ENCODE measurements at places on chromosomes 4 and X.

DNA sequence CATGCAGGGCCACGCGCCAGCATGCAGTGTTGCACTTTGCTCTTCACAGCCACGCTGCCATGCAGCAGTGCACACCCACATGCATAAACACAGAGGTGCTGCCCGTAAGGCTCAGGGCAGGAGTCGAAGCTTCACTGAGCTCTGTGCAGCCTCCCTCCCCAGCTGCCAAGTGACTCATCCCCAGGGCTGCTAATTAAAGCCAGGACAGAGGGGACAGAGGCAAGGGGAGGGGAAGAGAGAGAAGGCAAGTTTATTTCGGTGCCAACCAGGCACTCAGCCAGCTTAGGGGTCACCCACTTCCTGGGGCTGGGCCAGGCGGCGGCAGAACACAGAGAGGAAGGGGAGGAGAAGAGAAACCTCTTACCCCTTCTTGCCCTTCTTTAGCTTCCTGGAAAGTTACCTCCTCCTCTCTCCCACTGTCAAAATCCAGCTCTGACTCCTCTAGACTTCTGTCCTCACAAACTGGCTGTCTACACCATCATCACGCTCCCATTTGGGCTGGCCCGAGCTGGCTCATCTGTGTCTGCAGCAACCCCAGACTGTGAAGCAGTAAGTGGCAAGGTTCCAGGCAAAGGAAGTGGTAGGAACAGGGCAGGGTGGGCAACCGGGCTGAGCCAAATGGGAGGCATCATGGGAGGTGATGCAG is 6.2 kb upstream of the IQSEC2 start:
- H3K36me3 ChIP-seq, result no peaks in the 10 kb centered on the region
- H3K27ac ChIP-seq, result peak overlapping the region; percentile 70
- H3K27me3 ChIP-seq, result no peaks in the 10 kb centered on the region
- H3K4me3 ChIP-seq, result peak overlapping the region; percentile 38
- peak; percentile 15 for DNase-seq

DNA sequence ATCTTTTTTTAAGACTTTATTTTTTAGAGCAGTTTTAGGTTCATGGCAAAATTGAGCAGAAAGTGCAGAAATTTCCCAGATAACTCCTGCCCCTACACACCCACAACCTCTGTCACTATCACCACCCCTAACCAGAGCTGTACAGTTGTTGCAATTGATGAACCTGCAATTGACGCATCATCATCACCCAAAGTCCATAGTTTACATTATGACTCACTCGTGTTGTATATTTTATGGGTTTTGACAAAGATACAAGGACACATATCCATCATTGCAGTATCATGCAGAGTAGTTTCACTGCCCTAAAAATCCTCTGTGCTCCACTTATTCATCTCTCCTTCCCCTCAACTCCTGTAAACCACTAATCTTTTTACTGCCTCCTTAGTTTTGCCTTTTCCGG is 34.5 kb upstream of the WAS start:
- H3K27ac ChIP-seq, result no peak overlapping the region
- no peaks in the 10 kb centered on the region for H3K36me3 ChIP-seq
- H3K4me3 ChIP-seq, result no peak overlapping the region
- DNase-seq, result no peak

- no peaks in the 10 kb centered on the region for H3K27me3 ChIP-seq
- H3K4me3 ChIP-seq, result peak overlapping the region; percentile 78
- H3K4me1 ChIP-seq, result no peaks in the 10 kb centered on the region
- H3K36me3 ChIP-seq, result no peaks in the 10 kb centered on the region
- peak overlapping the region; percentile 80 for H3K27ac ChIP-seq
- DNase-seq, result no peak
These were observed 672 bp downstream of the TCEAL3 start for GRCh38 chrX:103608306-103608963.

DNA sequence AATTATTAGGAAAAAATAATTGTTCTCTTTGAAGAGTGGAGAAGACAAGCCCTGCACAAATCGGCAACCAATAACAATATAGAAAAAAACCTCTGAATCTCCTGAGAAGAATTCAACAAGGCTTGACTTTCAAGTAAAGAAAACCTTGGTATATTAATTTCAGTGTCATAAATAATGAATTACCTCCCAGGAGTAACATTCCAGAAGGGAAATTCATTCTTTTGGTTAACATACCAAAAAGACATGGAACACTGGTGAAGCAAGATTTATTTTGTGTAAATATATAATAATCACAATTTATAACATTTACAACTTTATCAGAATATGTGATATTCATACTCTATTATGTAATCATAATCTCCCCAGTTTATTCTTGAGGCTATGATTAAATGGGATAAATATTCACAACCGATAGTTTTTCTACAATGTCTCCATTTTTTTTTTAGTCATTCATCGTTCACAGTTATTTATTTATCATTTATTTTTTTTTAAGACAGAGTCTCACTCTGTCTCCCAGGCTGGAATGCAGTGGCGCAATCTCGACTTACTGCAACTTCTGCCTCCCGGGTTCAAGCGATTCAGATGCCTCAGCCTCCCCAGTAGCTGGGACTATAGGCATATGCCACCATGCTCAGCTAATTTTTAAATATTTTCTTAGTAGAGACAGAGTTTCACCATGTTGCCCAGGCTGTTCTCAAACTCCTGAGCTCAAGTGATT is 53.0 kb upstream of the RPS6KA6 start:
- no peaks in the 10 kb centered on the region for H3K36me3 ChIP-seq
- H3K4me1 ChIP-seq, result no peaks in the 10 kb centered on the region
- no peak overlapping the region for H3K27ac ChIP-seq
- no peaks in the 10 kb centered on the region for H3K27me3 ChIP-seq

DNA sequence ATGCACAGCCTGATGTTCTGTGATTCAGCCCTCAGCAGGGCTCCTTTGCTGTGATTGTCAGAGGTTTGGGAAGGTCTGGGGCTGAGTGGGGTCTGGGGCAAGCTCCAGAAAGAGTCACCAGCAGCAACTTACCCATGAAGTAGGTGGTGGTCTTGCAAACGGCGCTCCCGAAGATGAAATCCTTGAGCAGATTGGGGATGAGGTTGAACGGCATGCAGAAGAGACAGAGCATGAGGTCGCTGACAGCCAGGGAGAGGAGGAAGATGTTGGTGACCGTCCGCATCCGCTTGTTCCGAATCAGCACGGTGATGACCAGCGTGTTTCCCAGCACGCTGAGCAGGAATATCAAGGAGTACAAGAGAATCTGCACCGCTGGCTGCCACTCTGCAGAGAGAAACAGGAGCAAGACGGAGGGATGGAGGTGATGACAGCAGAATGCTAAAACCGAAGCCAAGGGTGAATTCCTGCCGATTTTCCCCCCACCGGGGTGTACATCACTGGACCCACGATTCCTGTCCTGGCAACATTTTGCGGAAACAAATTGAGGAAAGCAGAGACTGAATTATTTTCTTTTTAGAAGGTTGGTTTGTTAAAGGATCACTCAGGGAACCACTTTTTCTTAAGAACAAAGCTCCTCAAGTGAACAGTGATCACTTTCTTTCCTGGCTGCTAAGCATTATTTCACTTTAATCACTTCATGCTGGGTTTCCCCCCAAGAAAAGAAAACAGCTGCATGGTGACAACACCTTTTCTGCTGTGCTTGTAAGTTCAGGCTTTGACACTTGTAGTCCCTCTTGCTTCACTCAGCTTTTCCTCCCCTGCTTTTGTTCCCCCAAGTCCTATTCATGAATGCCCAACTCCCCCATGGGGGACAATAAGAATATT is 941 bp downstream of the CCKAR start:
- no peak overlapping the region for H3K27ac ChIP-seq
- no peak overlapping the region for H3K4me3 ChIP-seq
- H3K4me1 ChIP-seq, result no peaks in the 10 kb centered on the region
- no peaks in the 10 kb centered on the region for H3K36me3 ChIP-seq

- H3K27me3 ChIP-seq, result no peaks in the 10 kb centered on the region
- H3K4me1 ChIP-seq, result no peaks in the 10 kb centered on the region
- peak; percentile 20 for DNase-seq
- no peak overlapping the region for H3K4me3 ChIP-seq
- H3K27ac ChIP-seq, result no peak overlapping the region
These were observed 47.2 kb upstream of the LAS1L start for GRCh38 chrX:65581661-65582339.

- H3K27ac ChIP-seq, result no peak overlapping the region
- H3K27me3 ChIP-seq, result no peaks in the 10 kb centered on the region
- H3K4me3 ChIP-seq, result no peak overlapping the region
These were observed 57.9 kb upstream of the CXCL8 start for GRCh38 chr4:73682508-73682907.

DNA sequence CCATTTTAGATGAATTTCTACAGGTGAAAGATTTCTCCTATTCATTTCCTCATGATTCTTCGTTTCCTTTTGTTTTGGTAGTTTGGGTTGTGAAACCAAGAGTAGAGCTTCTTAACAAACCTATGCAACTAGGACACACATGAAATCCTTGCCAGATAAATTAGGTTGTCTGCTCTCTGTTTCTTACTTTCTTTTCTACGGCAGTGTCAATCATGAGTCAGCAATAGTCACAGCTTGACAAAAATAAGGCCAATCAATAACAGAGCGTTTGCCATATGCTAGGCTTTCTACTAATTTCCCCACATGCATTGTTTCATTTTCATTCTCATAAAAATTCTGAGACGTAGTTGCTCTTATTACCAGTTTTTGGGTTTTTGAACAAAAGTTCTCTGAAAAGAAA is 20.3 kb downstream of the CLRN2 start:
- H3K4me1 ChIP-seq, result no peaks in the 10 kb centered on the region
- no peak overlapping the region for H3K27ac ChIP-seq
- H3K36me3 ChIP-seq, result no peaks in the 10 kb centered on the region

GRCh38 chr4:39067451-39067850 is 5.4 kb downstream of the KLHL5 start:
- DNase-seq, result no peak
- H3K4me1 ChIP-seq, result no peaks in the 10 kb centered on the region
- no peaks in the 10 kb centered on the region for H3K36me3 ChIP-seq
- H3K27me3 ChIP-seq, result no peaks in the 10 kb centered on the region
- H3K27ac ChIP-seq, result no peak overlapping the region

DNA sequence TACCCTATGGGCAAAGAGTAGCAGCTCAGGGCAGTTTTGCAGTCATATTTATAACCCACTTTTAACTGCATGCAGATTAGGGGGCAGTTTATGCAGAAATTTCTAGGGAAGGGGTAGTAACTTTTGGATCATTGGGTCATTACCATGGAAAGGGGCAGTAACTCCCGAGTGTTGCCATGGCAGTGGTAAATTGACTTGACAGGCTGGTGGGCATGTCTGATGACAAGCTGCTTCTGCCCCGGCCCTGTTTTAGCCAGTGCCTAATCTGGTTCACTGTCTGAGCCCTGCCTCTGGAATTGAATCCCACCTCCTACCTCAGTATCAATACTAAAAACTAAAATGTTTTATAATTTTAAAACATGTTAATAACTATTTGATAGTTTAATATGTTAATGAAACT is 362.1 kb upstream of the ATOH1 start:
- no peaks in the 10 kb centered on the region for H3K36me3 ChIP-seq
- no peak for DNase-seq
- no peaks in the 10 kb centered on the region for H3K27me3 ChIP-seq
- no peak overlapping the region for H3K4me3 ChIP-seq
- H3K27ac ChIP-seq, result no peak overlapping the region
- H3K4me1 ChIP-seq, result no peaks in the 10 kb centered on the region
